A549 treated with Mapracorat at 1 μM for 4 hours (cell line): ENCODE measurements at places on chromosomes 4 and X. TPM values are rescaled to one million over a fixed set of nuclear protein-coding genes. Genes with fewer than 3 reads are reported as not detected.

Gene NHSL2
- 0.25 to 0.52 TPM (median 0.27 TPM) in 5 replicates for total RNA-seq

Gene GPRIN3
- 1.5 to 3.0 TPM (median 2.9 TPM) in 5 replicates for total RNA-seq

Gene PDZD11
- 85.5 to 110 TPM (median 91.6 TPM) in 5 replicates for total RNA-seq

Gene LUZP4
- total RNA-seq = not detected in 5 replicates

Gene SLITRK4
- total RNA-seq = not detected in 5 replicates

Gene TMEM184C
- total RNA-seq = 18.3 to 22.8 TPM (median 19.3 TPM) in 5 replicates
